GM18507 (cell line): ENCODE measurements at places on chromosomes 2 and 18.

DNA sequence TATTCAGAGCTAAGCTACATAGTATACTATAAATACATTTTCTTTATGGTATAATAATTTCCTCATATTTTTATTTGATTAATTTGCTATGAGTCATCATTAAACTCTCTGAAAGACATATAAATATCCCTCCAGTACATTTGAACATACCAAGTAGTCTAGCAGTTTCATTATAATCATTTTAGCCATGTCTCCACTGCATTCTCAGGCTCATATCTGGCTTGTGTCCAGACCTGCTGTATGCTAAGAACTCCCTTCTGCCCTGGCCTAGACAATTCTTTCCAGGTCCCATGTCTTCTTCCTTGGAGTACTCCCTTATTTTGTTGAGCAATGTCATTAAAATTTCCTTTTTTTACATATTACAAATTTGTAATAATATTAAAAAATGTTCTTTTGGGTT lies 16.6 kb upstream of the DYNC1I2 start:
- DNase-seq, result no peak

- no peak for DNase-seq
Observed at GRCh38 chr2:7765236-7765635, 848.0 kb downstream of the RNF144A start.

DNA sequence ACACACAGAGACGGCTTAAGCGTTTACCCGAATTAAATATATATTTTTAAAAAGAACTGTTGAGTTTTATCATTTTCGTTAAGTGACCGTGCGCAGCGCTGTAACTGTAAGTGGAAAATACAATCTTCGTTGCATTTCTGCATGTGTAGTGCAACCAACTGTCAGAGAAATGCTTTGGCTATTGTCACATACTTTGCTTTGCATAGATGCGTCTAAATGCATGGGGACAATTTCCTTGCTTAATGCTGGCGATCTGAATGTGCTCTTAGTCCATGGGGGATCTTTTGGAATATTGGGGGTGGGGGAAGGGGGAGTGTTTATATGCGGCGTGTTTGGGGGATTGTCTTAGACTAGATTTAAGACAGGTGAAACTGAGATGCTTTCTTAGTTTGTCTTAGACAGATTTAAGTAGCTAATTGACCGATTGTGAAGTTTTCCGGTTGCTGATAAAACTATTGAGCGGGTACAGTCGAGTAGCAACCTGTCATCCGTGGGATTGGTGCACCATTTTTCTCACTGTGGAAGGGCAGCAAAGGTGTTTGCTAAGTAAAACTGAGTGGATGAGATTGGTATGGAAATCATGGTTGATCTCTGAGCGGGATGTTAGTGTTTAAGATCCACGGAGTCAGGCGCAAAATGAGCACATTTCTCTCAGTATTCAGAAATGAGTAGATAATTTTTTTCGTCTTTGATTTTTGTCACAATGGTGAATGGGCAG lies 476 bp downstream of the VSNL1 start:
- no peak for DNase-seq

- DNase-seq, result no peak
Observed at GRCh38 chr2:164824872-164825271, 16.8 kb downstream of the COBLL1 start.

- DNase-seq, result no peak
Observed at GRCh38 chr18:9740071-9740470, 32.0 kb downstream of the RAB31 start.

- no peak for DNase-seq
Observed at GRCh38 chr18:51300912-51301311, 103.4 kb upstream of the MEX3C start.

DNA sequence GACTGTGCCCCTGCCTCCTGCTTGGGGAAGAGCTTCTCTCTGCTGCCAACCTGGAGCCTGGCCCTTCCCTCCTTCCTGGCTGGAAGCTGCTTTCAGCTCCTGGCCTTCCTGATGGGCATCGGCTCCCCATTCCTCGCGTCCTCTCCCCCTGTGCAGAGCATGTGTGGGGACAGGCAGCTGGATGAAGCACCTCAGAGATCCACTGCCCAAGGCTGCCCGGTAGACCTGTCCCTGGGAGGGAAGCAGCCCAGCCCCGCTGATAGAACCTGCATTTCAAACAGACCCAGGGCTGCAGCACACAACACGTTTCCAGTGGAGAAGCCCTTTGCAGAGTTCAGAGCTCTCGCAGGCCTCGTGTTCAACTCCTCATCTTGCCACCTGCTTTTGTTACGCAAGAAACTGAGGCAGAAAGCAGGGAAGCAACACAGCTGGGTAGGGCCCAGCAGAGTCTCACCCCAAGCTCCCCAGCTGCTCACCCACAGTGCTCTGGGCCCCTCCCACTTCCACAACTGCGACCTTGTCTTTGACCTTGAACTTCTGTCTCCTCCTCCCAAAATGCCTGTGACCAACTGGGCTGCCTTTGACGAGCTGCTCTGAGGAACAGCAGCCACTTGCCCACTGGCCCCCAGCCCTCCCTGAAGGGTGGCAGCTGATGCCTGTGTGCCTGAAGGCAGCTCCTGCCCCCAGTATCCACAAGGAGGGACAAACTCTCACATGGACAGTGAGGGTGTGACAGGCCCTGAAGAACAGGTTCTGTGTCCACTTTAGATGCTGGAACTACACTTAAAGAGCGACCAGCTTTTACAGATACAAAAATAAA lies 65.5 kb downstream of the PARD6G start:
- no peak for DNase-seq

GRCh38 chr2:130790312-130790711 lies 35.0 kb downstream of the AMER3 start:
- no peak for DNase-seq

DNA sequence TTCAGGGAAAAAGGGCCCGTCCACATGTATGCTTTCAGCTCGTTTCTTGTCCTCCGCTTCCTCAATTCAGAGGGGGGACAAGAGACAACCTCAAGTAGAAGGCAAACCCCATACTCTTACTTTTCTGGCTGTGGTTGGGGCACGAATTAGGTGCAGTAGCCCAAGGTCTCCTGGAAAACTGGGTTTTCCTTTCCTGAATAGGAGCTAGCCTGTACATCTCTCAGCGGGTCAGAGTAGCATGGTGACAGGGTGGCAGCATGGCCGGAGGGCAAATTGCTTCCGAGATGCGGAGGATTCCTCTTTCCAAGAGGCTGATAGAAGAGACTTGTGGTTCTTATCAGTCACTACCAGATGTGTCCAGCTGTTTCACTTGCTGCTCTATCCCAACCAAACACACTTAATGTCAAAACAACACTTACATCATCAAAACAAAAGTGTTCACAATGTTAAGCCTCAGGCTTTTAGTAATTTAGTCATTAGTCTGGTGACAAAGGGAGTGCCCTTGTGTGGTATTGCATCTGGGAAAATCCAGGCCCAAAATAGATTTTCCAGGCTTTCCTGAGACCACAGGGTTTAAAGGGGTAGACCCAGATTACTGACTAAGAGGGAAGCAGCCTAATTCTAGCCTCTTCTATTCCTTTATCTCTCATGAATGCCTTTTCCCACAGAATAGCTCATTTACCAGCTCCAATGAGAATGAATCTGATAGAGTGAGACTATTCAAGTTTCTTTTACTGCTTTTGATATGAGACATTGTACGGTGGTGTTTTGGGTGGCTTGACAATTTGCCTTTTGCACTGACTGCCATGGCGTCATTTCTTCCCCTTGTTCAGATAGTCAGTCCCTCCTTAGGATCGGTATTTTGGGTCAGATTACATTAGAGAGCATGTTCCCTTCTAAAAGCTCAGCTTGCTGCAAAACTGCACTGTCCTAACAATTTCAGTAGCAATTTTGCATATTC lies 162.0 kb downstream of the LTBP1 start:
- no peak for DNase-seq

GRCh38 chr18:48832938-48833700 lies 117.6 kb downstream of the SMAD7 start:
- no peak for DNase-seq

GRCh38 chr2:18399601-18400000 lies 160.9 kb downstream of the RDH14 start:
- DNase-seq, result no peak

GRCh38 chr2:31147645-31148044 lies 9.4 kb upstream of the GALNT14 start:
- no peak for DNase-seq

GRCh38 chr18:57856557-57857280 lies 53.6 kb upstream of the ATP8B1 start:
- no peak for DNase-seq

DNA sequence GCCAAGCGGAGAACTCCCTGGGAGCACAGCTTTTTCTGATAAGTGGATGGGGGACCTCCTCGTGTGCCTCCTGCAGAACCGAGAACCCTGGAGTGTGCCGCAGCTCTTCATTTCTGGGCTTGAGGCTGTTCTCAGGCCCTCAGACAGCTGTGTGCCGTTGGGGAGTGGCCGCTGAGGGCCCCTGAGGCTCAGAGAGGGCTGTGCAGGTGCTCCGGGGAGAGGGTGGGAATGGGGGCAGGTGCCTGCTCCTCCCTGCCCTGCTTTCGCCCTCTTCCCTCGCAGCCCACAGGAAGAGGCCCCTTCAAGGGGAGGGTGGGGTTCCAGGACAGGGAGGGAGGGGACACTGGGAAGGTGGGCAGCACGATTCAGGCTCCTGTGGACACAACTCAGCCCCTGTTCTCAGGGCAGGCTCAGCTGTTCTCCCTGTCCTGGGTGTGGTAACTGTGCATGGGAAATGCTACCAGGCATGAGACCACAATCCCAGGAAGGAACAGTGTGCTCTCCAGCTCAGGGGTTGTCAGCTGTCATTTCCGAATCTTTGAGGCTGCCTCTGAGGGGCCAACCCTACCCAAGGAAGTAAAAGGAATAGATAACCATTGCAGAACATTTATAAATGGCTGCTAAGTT lies 11.3 kb downstream of the LCT start:
- no peak for DNase-seq

DNA sequence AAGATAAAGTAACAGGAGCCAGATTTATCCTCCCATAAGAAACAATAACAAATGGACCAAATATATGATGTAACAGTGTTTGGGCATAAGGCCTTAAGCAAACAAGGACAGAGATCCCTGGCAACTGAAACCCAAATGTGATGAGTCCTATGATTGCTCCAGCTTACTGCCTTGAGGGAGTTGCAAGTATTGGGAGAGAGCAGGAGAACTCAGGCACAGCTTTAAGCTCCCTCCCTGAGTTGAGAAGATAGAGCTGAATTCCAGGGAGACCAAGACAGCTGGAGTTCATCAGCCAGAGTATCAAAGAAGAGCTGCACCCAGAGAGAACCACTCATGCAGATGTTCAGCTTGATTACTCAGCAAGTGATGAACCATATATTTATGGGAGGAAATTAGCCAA lies 814.5 kb upstream of the RAB6C start:
- no peak for DNase-seq

GRCh38 chr2:138390316-138390945 lies 111.1 kb upstream of the SPOPL start:
- no peak for DNase-seq

GRCh38 chr2:238727585-238728329 lies 120.1 kb upstream of the TWIST2 start:
- no peak for DNase-seq

DNA sequence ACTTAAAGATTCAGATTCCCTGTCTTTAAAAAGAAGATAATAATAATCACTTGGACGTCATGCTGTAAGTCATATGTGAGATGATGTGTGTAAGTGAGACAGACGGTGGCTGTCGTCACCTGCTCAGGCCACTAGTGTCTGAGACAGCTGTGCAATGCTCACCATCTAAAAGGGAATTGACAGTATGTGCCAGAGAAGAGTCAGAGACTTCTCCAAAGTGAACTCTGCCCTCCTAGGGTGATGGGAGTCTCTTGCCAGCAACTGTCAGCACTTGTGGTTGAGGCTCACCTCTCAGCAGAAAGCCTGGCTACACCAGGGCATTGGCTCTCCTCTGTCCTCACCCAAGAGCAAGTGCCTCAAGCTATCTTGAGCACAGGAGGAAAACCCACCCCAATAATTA lies 131.6 kb upstream of the DNAJC10 start:
- DNase-seq, result no peak

- no peak for DNase-seq
Observed at GRCh38 chr2:183123117-183123958, 905 bp upstream of the NUP35 start.

DNA sequence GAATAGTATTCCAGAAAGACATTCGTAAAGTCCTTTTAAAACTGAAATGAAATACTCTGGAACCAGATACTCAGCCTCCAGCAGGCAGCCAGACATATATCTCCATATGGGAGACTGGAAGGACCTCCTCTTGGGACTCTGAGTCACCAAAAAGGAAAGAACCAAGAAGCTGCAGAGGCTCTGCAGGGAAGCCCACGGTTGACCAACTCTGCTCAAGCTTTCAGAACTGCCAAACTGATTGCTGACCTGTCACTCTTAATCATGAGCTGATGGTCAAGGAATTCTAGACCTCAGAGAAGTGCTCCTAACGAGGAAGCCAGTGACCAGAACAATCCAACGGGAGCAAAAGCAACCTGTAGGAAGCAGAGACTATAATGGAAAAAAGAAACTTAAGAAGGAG lies 434.7 kb downstream of the EIPR1 start:
- DNase-seq, result no peak

DNA sequence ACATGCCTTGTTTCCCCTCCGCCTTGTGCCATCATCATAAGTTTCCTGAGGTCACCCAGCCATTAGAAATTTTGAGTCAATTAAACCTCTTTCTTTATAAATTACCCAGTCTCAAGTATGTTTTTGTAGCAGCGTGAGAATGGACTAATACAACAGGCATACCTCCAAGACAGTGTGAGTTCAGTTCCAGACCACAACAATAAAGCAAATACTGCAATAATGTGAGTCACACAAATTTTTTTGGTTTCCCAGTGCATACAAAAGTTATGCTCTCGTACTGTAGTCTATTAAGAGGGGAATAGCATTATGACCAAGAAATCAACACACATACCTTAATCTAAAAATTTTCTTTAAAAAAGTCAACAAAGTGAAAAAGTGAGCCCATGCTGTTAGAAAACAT lies 217.2 kb downstream of the NR4A2 start:
- DNase-seq, result no peak

GRCh38 chr2:41940060-41940744 lies 107.6 kb upstream of the PKDCC start:
- no peak for DNase-seq

DNA sequence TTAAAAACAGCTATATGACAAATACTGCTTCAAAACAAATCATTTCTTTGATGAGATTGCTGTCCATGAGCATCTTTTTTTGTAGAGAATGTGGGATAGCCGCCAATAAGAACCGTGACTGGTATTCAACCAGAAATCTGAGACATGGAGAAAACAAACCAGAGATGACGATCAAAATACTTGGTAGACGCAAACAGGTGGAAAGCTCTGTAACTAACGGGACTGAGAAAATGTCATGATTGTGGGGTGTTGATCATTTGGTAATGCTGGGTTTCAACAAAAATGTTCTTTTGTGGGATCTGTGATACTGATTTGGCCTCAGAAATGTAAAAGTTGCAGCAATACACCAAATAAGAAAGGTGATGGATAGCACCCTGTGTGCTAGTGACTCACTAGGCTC lies 364.8 kb downstream of the NYAP2 start:
- no peak for DNase-seq
